ENCODE measurements at places on chromosomes 3 and 15.

- DNase-seq, result no peak
Observed at GRCh38 chr3:7393944-7394605, 533.2 kb downstream of the GRM7 start.

DNA sequence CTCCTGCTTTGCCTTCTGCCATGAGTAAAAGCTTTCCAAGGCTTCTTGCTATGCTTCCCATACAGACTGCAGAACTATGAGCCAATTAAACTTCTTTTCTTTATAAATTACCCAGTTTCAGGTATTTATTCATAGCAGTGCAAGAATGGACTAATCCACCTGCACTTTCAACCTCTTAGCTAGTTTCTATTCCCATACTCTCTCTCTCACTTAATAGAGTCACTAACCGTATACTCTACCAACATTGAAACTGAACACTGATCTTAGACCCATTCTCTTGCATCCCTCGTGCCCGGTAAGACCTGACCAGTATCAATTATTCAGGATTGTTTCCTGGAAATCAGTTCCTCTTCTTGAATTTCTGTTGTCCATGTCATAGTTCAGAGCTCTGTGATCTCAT lies 92.7 kb upstream of the TMC3 start:
- no peak for DNase-seq

DNA sequence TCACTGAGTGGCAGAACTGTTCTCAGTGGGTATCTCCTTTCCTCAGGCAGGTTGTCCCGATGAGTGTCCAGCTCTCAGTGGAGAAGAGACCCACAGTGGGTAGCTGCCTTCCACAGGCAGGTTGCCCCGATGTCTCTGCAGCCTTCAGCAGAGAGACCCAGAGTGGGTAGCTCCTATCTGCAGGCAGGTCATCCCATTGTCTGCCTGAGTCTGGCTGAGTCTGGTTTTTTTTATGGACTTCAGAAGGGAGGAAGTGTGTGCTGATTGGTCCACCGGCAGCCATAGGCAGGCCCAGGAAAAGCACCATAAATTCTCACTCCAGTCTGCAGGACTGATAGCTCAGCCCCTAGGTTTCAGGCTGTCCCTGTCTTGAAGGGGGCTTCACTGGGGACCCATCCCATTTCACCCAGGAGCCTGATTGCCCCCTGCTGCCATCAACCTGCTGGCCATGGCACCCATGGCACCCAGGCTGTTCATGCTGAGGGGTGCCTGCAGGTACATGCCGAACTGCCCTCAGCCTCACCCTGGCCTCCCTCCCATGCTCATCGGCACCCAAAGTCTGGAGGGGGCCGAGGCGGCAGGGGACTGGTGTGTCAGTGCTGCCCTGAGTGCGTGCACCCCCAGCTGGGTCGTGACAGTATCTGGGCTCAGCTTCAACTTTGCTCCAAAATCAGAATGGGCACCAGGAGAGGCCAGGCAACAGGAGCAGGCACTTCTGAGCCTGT lies 3.6 kb upstream of the LIMD1 start:
- no peak for DNase-seq

DNA sequence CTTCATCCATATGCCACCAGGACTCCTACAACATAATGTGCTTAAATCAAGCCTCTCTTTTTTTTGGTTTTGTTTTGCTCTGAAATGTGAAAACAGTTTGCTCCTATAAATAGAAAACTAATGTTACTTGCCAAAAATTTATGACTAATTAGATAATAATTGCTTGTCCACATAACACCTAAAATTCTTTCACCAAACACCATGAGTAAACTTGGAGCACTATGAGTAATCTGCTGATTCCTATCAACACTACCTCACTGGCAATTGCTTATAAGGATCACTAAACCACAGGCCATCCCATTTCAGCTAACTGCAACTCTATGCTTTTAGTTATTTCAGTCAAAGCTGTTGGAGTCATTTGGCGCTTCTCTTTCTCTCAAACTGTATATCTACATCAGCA lies 252.7 kb downstream of the EPHA3 start:
- DNase-seq, result no peak

GRCh38 chr3:149898771-149899170 lies 71.9 kb downstream of the PFN2 start:
- DNase-seq, result no peak

- no peak for DNase-seq
Observed at GRCh38 chr3:128873244-128874022, 6.0 kb upstream of the ACAD9 start.

DNA sequence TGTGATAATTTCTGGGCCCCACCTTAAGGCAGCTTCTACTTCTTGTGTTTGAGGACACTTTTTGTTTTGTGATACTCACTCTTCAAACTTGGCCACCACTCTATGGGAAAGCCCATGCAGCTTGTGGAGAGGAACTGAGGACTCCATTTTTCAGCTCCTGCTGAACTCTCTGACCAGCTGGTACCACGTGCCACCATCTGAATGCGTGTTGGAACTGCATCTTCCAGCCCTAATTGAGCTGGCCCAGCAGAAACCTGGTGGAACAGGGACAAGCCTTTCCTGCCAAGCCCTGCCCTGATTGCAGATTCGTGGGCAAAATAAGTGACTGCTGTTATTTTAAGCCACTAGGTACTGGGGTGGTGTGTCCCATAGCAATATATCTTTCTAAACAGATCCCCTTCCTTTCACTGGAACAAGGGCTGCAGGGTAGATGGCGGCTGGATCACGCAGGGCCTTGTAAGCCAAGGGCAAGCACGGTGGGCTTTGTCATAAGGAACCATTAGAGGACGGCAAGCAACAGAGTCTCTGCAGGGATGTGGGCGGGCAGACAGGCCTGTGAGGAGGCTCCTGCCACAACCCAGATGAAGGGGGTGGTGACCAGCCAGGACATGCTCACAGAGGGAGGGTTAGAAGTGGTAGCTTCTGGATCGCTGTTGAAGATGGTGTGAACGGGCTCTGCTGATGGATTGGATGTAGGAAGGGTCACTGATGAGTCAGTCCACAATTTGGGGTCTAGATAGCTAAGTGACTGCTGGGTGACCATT lies 9.5 kb downstream of the H1-8 start:
- DNase-seq, result no peak

DNA sequence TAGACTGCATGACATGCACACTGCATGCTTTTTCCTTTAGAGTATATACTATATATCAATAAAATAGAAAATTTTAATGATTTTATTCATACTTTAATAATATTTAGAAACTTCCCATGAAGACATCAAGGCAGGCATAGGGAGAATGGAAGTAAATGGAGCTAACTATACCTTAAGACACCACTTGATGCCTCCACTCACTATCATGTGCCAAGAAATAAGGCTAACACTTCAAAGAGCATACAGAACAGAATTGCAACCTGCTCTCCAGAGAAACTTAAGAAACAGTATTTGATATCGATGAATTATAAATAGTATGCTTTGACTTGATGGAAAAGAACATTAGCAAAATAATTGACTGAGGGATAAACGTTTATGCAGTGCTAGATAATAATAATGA lies 192.6 kb upstream of the MBNL1 start:
- DNase-seq, result no peak

DNA sequence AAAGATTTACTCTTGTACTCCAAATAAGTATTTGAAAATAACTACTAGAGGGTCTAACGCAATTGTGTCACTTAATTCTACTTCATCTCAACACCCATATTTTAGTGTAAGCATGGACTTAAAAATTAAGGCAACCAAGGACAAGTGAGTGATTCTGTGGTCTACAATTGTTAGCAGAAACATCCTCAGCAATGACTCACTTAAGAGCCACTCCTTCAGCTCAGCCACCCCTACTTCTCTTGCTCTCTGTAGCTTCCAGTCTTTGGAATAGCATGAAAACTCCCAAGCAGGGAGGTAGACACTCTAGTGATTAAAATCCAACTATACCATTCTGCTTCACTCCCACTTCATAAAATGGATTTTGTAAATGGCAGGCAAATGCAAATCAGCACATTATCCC lies 116.0 kb upstream of the LRRN1 start:
- DNase-seq, result no peak

GRCh38 chr3:14804835-14805780 lies 13.7 kb upstream of the FGD5 start:
- no peak for DNase-seq

DNA sequence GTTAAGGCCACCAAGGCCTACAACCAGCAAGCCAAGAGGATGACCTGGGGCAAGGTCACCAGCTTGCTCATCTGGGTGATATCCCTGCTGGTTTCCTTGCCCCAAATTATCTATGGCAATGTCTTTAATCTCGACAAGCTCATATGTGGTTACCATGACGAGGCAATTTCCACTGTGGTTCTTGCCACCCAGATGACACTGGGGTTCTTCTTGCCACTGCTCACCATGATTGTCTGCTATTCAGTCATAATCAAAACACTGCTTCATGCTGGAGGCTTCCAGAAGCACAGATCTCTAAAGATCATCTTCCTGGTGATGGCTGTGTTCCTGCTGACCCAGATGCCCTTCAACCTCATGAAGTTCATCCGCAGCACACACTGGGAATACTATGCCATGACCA lies 3.6 kb downstream of the CXCR6 start:
- no peak for DNase-seq

GRCh38 chr15:101498717-101499480 lies 9.4 kb upstream of the PCSK6 start:
- no peak for DNase-seq

- DNase-seq, result no peak
Observed at GRCh38 chr15:59360305-59360704, 12.4 kb downstream of the MYO1E start.

DNA sequence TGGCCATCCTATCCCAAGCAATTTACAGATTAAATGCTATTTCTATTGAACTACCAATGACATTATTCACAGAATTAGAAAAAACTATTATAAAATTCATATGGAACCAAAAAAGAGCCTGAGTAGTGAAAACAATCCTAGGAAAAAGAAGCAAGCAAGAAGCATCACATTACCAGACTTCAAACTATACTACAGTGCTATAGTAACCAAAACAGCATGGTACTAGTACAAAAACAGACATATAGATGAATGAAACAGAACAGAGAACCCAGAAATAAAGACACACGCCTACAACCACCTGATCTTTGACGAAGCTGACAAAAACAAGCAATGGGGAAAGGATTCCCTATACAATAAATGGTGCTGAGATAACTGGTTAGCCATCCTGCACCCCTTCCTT lies 152.2 kb downstream of the TNIK start:
- DNase-seq, result no peak

- no peak for DNase-seq
Observed at GRCh38 chr3:52237006-52237656, 1.8 kb downstream of the TWF2 start.

GRCh38 chr15:101441696-101442095 lies 47.8 kb downstream of the PCSK6 start:
- DNase-seq, result no peak

DNA sequence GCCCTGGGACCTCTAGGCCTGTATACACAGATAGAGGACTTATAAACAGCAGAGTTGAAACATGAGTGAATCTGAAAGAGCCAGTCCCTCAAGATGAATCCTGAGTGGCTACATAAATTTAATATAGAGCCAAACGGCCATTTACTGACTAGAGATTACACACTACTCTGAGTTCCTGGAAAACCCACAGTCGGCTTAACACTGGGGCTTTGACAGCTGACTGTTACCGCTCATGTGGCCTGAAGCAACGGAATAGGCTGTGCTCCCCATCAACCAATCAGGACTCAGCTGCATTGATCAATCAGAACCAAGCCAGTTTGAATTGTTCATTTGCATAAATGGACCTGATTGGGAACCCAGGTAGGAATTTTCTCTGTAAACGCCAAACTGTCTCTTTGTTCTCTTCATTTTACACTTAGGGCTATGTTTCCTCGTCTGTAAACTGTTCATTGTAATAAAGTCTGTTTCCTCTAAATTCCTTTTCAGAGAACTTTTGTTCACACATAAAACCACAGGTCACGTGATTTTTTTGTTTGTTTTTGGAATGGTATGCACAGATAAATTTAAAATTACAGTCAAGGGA lies 40.5 kb downstream of the CCNL1 start:
- no peak for DNase-seq

- no peak for DNase-seq
Observed at GRCh38 chr3:42377681-42378080, 32.7 kb downstream of the LYZL4 start.

DNA sequence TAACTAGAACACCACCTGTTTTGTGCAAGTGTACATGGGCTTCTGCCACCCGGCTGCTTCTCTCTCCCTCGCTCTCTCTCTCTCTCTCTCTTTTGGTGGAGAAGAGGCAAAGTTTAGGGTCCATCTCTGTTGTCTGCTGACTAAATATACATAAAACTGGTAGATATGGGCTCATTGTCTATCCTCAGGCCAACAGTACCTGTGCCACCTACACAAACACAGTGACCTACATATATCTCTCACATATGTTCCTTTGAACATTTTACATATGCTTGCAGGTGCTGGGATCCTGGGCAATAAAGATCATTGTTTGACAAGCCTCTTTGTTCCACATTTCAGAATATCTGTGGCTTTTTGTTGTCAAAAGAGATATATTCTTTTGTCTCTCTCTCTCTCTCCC lies 256.3 kb upstream of the KCNH8 start:
- DNase-seq, result no peak

DNA sequence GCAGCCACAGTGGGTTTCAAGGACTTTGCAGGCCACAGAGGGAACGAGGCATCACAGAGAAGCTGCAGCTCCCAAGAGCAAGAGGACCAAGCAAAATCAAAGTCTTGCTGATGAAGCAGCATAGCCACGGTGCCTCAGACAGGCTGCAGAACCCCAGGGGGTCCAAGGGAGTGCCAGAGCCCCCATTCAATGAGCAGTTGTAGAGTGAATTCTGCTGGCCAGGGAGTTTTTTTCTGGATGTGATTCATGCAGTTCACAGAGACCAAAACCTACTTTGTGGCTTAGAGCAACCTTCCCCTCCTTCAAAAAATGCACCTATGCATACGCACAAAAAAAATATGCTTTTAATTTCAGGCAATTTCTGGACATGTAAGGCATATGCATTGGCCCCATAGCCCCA lies 409.0 kb downstream of the VPS13C start:
- no peak for DNase-seq

- DNase-seq, result no peak
Observed at GRCh38 chr3:178562947-178563232, 26.7 kb downstream of the KCNMB2 start.

DNA sequence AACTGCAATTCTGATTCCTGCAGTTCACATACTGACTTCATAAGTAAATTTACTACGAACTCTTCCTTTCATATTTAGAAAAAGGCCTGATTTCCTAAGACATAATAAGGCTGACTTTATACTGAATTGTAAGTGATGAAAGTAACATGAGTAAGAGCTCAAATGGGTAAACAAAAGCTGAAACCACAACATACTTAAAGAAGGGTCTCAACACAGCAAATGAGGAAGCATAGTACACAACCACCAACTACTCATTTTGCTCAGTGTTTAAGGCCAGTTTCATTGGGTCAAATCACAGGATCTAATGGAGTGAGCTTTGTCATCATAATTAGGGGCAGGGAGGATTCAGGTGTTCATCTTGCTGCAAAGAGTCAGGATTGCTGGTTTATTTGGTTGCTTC lies 81.4 kb downstream of the SETD2 start:
- DNase-seq, result no peak

- no peak for DNase-seq
Observed at GRCh38 chr3:14552717-14553116, 12.6 kb upstream of the GRIP2 start.
